ENCODE measurements at places on chromosomes 1 and 21.

GRCh38 chr1:226541231-226541630 is 7.3 kb upstream of the STUM start:
- DNase-seq, result no peak

DNA sequence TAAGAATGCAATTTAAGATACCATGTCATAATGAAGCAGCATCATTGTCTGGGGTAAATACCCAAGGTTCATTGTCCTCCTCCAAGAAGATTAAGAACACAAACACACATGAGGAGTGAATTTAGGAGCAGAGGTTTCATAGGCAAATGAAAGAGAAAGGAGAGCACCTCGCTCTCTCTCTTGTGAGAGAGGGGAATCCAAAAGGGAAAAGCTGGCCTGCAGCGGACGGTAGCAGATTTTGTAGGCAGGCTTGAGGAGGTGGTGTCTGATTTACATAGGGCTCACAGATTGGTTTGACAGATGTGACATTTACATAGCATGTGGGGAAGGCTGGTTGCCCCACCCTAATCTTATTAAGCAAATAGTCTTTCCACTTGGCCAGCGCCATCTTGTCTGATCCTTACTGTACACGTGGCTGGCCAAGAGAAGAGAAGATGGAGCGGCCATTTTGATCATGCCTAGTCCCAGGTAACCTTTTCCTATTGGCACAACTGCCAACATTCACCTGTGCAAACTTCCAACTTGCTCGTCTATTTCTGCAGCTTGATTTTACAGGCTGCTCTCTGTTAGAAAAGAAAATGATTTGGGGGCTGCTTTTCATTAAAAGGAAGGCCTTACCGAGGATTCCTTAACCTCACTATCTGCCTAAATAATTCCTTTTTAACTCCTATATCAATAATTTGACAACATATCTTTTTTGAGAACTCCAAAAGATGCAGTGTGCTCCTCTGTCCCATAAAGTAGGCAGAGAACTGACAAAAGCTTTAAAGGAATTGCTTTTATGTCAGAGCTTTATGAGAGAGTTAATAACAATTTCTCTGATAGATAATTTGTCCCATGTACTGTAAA is 16.0 kb upstream of the LRRC7 start:
- DNase-seq, result no peak

DNA sequence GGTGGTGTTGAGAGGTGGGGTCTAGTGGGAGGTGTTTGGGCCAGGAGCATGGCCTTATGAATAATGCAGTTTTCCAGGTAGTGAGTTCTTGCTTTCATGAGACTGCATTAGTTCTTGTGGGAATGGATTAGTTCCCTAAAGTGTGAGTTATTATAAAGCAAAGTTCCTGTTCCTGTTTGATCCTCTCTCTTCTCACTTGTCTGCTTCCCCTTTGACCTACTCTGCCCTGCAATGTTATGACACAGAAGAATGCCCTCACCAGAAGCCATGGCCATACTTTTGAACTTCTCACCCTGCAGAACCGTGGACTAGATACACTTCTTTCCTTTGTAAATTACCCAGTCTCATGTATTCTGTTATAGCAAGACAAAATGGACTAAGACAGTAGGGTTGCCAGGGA is 53.6 kb downstream of the MAP3K7CL start:
- DNase-seq, result no peak

- peak; percentile 28 for DNase-seq
Observed at GRCh38 chr1:47992720-47993415, 4.3 kb downstream of the TRABD2B start.

- DNase-seq, result no peak
Observed at GRCh38 chr21:29501451-29501850, 202.7 kb downstream of the BACH1 start.

Measured in vagina (tissue), 2 donors.